Muscle of leg (tissue), 16 donors: ENCODE measurements at places on chromosomes 1 and 21. TPM values are rescaled to one million over a fixed set of nuclear protein-coding genes. Genes with fewer than 3 reads are reported as not detected.

Gene ERG
- total RNA-seq: 14.2 TPM

Gene SYTL1
- total RNA-seq: 0.62 TPM

Gene SPATA1
- total RNA-seq: 1.8 TPM

Gene THEMIS2
- total RNA-seq: 3.1 TPM

Gene PAQR6
- total RNA-seq: 1.2 TPM

Gene AIRE
- total RNA-seq: 0.04 TPM

Gene RGSL1
- total RNA-seq: not detected

DNA sequence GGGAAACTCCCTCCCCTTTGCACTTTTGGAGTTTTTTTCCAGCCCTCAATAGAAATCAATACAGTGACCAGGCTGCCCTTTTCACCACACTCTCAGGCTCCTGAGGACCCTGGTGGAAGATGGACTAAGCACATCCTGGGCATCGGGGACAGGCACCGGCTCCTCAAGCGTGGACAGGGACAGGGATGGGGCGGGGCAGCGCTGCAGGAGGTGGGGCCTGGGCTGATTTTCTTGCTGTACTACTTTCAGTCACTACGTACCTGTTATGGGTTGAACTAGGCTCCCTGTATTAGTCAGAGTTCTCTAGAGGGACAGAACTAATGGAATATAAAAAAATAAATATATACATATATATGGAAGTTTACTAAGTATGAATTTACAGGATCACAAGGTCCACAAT lies 2.5 kb downstream of the MX2 start:
- no peak for DNase-seq

DNA sequence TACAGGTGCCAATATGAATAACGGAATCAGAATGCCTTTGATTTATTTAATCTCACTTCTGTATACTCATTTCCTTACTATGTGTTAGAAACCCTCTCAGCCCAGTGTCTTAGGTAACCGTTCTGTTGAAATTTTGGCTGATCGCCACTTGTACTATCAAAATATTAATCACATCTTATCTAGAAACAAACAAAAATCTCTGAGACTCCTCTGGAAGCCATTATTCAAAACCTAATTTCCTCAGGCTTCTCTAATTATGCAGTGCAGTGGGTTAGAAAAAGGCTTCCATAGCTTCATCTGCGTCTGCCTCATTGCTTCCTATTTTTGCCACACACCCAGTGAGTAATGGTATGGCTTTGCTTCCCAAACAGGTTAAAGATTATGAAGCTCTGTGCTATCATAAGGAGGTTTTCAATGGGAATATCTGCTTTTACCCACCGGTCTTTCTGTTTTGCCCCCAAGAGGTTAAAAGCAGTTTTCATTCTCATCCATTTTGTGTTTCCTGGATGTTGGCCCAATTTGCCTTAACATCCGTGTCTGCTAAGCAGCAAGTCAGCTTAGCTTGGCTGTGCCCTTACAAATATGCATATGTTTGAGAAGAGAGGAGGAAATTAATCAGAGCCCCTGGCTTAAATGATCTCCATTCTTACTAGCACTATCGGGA lies 129.6 kb downstream of the RYR2 start:
- peak; percentile 41 for DNase-seq

DNA sequence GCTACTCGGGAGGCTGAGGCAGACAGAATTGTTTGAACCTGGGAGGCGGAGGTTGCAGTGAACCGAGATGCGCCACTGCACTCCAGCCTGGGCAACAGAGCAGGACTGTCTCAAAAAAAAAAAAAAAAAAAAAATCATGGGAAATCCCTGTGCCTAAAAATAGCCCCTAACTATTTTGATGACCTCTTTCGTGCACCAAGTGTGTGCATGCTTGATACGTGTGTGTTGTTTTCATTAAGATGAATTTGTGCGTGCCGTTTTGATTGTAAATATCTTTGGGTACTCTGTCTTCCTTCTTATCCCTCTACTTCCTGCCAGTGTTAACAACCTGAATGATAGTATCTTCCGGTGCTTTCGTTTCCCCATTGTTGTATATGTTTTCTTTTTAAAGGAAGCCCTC lies 9.8 kb downstream of the CACYBP start:
- no peak for DNase-seq

- no peak for DNase-seq
These were observed 1.6 kb upstream of the BARHL2 start for GRCh38 chr1:90718411-90719329.

DNA sequence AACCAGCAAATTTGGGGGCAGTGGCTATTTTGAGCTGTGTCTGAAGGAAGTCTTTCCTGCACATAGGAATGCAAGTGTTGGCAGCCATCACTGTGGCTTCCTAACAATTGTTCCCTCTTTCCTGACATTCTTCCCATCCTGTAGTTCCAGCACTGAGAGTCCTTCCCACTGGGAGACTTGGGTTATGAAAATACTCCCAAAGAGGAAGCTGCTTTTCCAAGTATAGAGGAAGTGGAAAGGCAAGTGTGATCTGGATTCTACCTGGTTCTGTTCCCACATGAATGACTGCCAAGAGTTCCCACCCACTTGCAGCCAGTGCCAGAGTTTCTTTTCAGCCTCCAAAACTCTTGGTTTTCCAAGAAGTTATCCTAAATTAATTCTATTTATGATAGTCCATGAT lies 98.5 kb upstream of the CD53 start:
- peak; percentile 36 for DNase-seq

DNA sequence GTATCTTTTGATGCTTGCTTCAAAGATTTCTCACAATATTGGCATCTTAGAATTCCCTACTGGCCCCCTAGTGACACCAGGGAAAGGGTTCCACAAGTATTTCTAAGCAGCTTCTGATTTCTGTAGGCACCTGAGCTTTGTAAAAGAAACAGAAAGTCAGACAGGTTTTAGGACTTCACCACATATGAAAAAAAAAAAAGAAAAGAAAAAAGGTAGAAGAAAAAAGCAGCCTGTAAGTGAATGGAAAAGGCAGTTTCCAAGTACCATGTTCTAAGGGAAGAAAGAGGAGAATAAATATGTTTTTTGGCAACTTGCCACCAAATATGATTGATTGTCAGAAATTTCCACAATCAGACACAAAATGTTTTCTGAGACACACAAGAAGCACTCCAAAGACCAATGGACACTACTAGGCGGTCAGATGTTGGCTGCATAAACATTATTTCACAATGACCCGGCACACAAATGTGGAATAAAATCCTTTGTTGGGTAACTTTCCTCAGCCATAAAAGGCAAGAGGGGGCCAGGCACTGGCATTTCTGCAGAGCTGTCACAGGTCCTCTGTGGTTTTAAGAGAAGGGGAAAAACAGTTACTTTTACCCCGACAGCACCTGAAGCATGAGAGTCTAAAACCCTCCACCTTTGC lies 12.7 kb upstream of the CPLANE2 start:
- DNase-seq: peak; percentile 58

GRCh38 chr1:208631092-208631491 lies 386.9 kb upstream of the PLXNA2 start:
- no peak for DNase-seq

GRCh38 chr1:32353886-32354570 lies 8.3 kb downstream of the FAM229A start:
- DNase-seq: peak; percentile 45
